Stimulated activated CD4-positive, alpha-beta T cell treated with anti-CD3 and anti-CD28 coated beads, Interleukin-15, amount 100 ng/mL, for 1 hour (primary cell): ENCODE measurements at places on chromosomes 16 and 17.

GRCh38 chr17:21160401-21160800 lies 33.6 kb downstream of the DHRS7B start:
- DNase-seq = no peak

DNA sequence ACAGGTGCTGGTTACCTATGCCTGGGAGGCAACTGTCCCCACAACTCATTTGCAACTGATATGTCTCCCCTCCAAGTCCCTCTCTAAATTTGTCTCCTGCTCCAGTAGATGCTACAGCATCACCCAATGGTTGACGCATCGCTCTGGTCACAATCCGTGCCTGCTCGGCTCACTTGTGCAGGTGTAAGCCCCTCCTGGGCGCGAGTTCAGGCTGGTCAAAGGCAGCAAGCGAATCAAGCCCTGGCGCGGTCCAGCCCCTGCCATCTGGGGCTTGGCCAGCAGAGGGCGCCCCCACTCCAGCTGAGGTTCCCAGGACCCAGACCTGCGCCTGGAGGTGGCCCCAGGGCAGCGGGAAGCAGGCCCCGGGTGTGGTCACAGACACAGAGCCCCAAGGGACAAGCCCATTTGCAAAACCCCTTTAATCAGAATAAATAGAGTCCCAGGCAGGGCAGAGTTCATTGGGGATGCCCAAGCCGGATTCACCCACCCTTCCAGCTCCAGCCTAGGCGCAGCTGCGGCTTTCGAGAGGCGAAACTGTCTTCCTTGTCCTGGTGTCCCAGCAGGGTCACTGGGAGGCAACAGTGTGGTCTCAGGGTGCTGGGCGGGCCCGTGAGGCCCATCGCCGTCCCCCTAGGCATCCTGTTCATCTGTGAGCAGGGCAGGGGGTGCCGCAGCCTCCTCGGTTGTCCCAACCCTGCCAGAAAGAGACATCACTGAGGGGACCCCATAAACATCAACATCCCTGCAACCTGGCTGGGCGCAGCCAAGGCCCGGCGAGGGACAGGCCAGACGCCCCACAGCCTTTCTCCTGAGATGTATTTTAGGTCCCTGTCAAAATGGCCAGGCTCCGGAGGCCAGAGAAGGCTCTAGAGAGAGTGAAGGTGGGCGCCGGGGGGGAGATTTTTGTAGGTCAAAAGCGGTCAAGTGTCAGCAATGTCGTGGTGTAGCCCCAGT lies 15.8 kb downstream of the TMC6 start:
- DNase-seq = peak; percentile 77

- DNase-seq = no peak
Measured at GRCh38 chr16:49419862-49420261, 46.3 kb downstream of the C16orf78 start.

DNA sequence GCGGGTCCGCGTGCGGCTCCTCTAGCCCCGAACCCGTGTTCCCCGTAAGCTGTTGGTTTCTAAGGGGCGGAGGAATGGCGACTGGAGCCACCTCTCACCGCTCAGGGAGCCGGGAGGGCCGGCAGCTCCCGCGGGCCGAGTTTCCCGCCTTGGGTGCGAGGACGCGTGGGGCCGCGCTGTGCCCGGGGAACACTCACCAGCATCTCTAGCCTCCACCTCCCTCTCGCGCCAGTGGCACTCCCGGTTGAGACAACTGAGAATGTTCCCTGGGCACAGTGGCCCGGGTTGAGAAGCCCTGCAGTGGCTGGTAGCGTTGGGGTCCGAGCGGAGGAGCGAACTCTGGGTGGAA lies 560 bp downstream of the TELO2 start:
- DNase-seq = no peak

DNA sequence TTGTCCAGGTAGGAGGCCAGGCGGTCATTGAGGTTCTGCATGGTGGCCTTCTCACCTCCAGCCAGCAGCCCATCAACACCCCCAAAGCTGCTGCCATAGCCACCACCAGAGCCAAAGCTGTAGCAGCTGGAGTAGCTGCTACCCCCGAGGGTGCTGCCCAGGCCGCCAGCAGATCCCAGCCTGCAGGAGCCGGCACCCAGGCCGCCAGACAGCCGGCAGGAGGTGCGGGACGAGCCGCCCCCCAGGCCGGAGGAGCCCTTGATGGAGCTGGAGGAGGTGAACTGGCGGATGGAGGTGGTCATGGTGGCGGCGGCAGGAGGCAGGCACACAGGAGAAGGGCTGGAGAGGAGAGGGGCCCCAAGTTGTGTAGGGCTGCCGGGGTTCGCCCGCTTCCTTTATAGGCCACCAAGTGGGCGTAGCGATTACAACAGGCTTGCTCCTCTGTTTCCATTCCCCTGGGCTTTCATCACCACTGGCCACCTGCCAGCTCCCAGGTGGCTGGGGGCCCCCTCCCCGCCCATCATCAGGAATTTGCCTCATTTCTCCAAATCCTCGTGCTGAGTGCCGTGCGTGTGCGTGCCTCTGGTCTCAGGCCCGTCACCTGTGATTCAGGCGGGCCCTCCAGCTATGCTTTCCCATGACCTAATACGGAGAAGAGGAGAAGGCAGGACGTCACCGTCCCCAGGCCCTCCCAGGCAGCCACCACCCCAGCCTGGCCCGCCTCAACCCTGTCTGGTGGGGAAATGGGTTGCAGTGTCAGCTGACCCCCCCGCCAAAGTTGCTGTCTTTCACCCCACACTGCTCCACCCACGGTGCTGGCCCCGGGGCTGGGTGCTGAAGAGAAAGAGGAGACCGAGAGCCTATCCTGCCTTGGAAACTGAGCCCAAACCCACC lies at the start of gene KRT17:
TSS of gene KRT17 (minus strand) at position 368 of the 894 bp plus-strand sequence. CDS start at position 302, 66 bp downstream.
- DNase-seq = no peak

- DNase-seq = no peak
Measured at GRCh38 chr16:88521674-88522073, 48.5 kb upstream of the ZC3H18 start.

DNA sequence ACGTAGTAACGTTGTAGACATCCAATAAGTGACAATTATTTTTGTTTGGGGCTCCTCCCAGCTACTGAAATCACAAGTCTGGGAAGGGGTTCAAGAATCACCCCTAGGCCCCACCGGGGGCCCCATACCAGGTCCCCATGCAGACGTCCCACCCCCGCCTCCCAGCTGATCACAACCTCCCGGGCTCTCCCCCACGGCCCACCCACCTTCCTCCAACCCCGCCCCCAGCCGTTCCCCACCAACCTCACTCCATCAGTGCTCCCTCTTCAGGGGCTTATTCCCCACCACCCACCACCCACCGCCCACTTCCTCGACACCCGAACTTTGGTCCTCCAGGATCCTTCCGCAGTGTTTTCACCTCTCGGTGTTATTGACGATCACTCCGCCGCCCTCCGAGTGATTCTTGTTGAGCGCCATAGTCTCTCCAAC lies 240 bp downstream of the WBP2 start:
- no peak for DNase-seq

- no peak for DNase-seq
Measured at GRCh38 chr17:51124640-51125503, 4.2 kb upstream of the SPAG9 start.

DNA sequence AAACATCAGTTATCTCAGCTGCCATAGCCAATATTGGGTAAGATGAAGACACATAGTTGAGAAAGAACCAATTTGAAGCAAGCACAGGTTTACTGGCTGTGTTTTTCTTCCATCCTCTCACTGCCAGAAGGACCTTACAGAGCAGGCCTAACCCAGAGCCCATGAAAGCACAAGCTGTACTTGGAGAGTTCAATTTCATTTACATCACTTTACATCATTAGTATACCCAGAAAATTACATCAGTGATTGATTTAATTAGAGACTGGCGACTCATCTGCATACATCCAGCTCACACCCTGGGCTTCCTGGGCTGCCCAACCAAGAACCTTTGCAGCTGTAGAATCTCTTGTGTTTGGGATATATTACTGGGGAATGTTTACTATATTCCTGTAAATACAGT lies 23.7 kb downstream of the LRRC36 start:
- DNase-seq = no peak

- no peak for DNase-seq
Measured at GRCh38 chr16:67782567-67783352, 23.6 kb downstream of the RANBP10 start.

GRCh38 chr16:55444754-55445485 lies 34.1 kb upstream of the MMP2 start:
- no peak for DNase-seq

DNA sequence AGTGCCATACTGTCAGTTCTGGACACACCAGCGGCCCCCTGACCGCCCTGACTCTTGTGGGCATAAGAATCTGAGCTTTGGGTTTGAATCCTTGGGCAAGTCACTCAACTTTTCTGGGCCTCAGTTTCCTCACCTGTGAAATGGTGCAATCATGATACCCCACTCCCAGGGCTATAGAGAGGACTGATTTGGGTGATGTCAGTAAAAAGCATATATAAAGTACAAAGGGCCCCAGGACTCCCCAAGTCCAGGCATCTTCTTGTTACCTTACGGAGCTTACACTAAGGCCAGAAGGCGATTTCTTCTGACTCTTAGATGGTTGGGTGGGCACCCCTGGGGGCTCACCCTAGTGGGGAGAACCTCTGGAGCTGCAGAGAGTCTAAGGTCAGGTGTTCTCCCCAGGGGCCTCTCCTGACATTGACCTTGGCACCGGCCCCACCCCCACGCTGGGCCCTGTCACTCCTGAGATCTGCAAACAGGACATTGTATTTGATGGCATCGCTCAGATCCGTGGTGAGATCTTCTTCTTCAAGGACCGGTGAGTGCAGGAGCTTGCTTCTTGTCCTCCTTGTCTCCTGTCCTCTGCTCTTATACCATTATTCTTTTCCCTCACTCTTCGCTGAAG lies 13.9 kb downstream of the MMP2 start:
- DNase-seq = no peak

DNA sequence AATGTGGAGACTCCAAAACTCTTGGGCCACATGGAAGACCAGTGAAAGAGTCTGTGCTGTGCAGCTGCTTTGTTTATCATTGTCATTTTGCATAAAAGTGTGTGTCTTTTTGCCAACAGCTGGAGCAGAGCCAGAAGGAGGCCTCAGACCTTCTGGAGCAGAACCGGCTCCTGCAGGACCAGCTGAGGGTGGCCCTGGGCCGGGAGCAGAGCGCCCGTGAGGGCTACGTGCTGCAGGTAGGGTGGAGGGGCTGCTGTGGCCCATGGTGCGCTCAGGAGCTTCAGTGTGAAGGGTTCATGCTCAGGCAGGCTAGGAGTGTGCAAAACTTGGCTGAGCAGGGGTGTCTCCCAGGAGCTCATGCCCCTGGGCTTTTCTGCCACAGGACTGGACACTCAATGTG lies 45.0 kb downstream of the PLD6 start:
- no peak for DNase-seq

- DNase-seq = no peak
Measured at GRCh38 chr17:5758651-5759050, 174.3 kb upstream of the NLRP1 start.

- DNase-seq = no peak
Measured at GRCh38 chr16:11734653-11735043, 8.0 kb downstream of the TXNDC11 start.

GRCh38 chr17:38947189-38947588 lies 20.0 kb downstream of the FBXO47 start:
- no peak for DNase-seq

DNA sequence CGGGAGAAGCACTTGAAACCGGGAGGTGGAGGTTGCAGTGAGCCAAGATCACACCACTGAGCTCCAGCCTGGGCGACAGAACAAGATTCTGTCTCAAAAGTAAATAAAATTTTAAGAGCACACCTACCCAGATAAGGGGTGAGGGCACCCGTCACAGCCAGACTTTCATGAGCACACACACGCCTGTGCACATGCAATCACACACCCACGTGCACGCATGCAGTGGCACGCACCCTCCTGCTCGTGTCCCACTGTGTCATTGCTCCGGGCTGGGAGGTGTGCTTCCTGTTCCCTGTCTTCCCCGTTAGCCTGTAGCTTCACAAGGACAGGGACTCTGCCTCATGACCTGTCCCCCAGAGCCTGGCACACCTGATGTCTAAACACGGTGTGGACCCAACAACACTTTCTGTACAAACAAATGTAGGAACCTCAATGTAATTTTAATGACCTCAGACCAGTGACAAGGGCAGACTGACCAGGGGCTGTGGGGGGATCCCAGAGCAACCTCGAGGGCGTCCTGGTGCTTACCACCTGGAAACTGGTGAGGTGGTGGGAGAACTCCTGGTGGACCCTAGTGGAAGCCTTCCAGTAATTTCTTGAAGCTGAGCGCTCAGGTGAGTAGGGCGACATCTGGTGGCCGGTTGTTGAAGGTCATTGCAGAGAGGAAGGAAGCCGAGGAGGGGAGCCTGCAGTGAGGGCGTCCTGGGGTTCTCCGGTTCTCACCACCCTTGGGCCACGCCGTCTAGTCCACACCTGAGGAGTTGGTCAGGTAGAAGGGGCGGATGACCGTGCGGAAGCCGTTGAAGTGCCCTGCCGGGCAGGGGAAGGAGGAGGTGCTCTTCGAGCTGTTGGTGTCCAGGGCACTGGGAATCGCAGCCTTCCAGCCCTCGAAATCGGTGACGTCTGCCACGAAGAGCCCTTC lies 8.6 kb downstream of the LGALS3BP start:
- DNase-seq = peak; percentile 59

GRCh38 chr17:48016112-48016511 lies 21.5 kb downstream of the COPZ2 start:
- no peak for DNase-seq

DNA sequence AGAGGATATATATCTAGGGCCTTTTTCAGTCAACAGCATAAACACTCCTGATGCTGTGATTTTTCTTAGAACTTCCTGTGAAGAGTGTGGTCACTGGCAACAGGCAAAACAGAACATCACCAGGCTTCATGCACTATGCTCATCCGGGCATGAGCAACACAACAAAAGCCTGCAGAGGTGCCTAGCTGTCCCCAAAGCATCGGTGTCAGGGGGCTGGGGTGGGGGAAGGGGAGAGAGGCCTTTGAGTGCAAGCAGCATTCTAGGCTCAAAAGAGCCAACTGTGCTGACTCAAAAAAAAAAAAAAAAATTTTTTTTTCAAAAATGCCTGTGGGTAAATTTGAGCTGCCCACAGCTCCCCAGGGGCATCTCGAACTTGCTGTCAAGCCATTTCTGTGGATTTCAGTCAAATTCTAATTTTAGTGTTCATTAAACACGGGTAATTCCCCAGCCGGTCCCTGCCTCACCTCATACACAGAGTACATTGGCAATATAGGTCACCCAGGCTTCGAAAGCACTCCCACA lies 194.6 kb upstream of the DYNLRB2 start:
- DNase-seq = no peak

DNA sequence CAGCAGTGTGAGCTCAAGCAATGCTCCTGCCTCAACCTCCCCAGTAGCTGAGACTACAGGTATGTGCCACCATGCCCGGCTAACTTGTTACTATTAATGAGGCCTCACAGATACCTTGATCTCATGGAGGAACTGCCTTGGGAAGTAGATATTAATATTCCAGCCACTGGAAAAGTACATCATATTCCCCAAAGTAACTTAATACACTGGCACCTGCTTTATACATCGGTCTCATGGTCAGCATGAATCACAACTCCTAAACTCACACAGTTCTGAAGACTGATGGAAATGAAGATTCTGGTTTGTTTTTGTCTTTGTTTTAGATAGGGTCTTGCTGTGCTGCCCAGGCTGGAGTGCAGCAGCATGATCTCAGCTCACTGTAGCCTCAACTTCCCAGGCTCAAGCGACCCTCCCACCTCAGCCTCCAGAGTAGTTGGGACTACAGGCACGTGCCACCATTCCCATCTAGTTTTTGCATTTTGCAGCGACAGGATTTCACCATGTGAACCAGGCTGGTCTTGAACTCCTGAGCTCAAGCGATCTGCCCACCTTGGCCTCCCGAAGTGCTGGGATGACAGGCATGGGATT lies 28.2 kb downstream of the ADCY9 start:
- DNase-seq = no peak
